ENCODE measurements at places on chromosomes 5 and 9.

GRCh38 chr5:14185326-14186058, 42.4 kb downstream of the TRIO start:
- peak; percentile 71 for DNase-seq

- DNase-seq: no peak
These were observed 379.2 kb downstream of the CTNND2 start for GRCh38 chr5:11525020-11525419.

- DNase-seq: no peak
These were observed 297.1 kb downstream of the HCN1 start for GRCh38 chr5:45399041-45399440.

DNA sequence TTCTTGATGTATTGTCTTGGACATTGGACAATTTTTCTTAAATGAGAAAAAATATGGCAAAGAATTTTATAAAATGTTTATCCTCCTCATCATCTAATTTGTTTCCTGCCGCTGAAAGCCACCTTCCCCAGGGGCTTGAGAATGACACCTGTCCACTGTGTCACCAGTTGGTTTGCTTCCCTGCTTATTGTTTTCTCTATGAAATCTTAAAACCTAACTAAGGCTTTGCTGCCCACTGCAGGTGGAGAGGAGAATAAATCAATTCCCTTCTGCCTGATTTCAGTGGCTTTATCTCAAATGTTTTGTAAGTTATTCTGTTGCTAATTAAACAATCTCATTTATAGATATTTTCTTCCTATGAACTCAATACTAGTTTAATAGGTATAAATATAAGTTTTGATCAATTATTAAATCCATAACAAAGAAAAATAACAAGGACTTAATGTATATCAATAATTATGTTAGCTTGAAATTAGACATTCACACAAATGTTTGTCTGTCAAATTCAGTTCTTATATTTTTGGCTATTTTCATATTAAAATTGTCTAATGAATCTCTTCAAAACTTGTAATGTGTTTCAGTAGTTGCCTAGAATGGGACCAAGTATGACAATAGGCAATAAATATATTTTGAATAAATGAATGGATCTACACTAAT, 822.5 kb downstream of the PTPRD start:
- DNase-seq: peak; percentile 35

- DNase-seq: no peak
These were observed 12.1 kb downstream of the CXCL14 start for GRCh38 chr5:135566422-135567400.

GRCh38 chr9:9124616-9125015, 1325.0 kb upstream of the DMAC1 start:
- no peak for DNase-seq

DNA sequence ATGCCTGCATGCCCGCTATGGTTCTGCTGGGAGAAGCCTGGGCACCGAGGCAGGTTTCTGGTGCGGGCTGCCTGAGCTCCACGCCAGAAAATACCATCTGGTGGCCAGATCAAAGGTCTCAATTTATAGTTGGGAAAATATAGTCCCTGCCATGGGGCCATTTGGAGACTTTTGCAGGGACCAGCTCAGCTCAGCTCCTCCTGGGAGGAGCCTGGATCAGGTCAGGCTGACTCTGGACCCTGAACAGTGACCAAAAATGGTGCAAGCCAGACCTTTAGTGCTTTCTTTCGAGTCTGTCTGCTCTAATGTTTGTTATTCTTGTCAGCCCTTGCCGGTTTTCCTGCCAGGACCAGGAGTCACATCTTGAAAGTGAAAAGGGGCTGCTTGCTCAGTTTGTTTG, 31.8 kb downstream of the HMCN2 start:
- DNase-seq: no peak

- no peak for DNase-seq
These were observed 156.6 kb downstream of the SLF1 start for GRCh38 chr5:94775088-94775487.

DNA sequence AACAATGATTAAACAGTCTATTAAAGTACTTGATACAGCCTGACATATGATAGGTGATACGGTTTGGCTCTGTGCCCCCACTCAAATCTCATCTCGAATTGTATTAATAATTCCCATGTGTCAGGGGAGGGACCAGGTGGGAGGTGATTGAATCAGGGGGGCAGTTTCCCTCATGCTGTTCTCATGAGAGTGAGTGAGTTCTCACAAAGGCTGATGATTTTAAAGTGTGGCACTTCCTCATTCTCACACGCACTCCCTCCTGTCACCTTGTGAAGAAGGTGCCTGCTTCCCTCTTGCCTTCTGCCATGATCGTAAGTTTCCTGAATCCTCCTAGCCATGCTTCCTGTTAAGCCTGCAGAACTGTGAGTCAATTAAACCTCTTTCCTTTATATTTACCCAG, 40.1 kb upstream of the TARS1 start:
- DNase-seq: no peak

GRCh38 chr5:2802693-2803365, 51.4 kb upstream of the IRX2 start:
- DNase-seq: no peak

All from NCI-H510A (cell line).